SK-MEL-5 (cell line): ENCODE measurements at places on chromosomes 6 and 20. TPM values are rescaled to one million over a fixed set of nuclear protein-coding genes. Genes with fewer than 3 reads are reported as not detected.

ZC3H12D gene
- total RNA-seq = 0.13 TPM in 1 of 2 replicates, not detected in the other

DNA sequence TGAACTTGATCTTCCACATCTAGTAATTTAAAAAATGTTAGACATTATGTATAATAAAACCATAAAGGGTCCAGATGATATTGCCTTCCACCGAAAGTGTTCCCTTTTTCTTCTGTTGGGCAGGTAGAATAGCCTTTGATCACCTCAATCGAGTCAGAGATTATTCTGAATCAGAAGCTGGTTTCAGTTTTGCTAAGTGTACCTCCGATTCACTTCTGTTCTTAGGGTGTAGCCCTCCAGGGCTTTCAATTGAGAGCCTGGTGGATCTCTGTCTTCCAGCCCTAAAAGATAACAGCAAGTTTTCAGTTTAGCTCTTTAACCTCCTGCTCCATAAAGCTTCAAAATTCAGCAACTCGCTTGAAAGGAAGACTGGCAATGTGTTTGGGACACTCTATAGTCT lies 21.1 kb upstream of the AIG1 start:
- no peak for DNase-seq

SMPD2 gene
- 31.4 and 32.7 TPM in 2 replicates for total RNA-seq

- DNase-seq = no peak
Observed at GRCh38 chr6:63787021-63787420, 151.4 kb downstream of the PHF3 start.

DNA sequence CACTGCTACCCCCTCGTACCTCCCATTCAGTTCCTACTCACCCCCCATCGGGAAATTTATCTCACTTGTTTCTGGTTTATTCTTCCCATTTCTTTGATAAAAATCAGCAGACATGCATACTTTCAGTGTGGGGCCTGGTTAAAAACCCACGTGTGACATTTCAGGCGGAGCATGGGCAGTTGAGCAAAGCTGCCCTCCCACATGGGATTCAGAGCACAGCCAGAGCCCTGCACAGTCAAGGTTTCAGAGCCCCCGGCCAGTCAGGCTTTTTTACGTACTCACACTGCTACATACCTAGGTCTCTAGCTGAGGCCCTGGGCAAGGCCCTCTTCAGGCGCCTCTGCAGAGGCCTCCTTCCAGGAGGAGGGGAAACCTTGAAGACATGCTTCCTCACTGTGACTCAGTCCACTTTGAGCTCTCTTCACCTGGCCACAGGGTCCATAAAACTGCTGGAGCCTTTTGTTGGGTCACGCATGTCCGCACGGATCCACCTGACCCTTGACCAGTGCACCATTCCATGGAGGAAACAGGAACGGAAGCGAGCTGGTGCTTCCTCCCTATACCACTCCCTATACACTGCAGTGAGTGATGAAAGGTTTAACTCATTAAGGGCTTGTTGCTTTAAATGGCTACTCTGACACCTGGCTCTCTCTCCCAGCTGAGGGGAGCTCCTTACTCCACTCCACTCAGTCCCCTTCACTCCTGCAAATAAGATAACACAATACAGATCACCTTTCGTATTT lies 713.3 kb downstream of the PRKN start:
- no peak for DNase-seq

ERVFRD-1 gene
- total RNA-seq = 0.24 and 0.63 TPM in 2 replicates

ATP9A gene
- total RNA-seq = 17.2 and 20.3 TPM in 2 replicates

NOX3 gene
- not detected in 2 replicates for total RNA-seq

DLL1 gene
- total RNA-seq = 0.13 and 0.35 TPM in 2 replicates

DNA sequence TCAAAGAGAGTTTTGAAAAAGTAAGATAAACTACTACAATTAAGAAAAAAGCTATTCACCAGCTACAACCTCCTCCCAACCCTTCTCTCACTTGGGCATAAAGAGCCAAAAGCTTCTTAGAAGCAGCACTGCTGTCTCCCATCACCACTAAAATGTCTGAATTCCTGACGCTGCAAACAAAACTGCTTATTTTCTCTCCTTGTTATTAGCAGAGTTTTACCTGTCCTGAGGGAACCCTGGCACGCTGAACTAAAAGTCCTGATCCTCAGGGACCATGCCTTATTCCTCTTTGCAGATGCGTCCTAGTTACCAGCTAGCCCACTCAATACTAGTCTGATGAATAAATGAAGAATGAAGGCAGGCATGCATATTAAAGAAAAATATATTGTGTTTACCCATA lies 1.1 kb downstream of the HACE1 start:
- no peak for DNase-seq

DNA sequence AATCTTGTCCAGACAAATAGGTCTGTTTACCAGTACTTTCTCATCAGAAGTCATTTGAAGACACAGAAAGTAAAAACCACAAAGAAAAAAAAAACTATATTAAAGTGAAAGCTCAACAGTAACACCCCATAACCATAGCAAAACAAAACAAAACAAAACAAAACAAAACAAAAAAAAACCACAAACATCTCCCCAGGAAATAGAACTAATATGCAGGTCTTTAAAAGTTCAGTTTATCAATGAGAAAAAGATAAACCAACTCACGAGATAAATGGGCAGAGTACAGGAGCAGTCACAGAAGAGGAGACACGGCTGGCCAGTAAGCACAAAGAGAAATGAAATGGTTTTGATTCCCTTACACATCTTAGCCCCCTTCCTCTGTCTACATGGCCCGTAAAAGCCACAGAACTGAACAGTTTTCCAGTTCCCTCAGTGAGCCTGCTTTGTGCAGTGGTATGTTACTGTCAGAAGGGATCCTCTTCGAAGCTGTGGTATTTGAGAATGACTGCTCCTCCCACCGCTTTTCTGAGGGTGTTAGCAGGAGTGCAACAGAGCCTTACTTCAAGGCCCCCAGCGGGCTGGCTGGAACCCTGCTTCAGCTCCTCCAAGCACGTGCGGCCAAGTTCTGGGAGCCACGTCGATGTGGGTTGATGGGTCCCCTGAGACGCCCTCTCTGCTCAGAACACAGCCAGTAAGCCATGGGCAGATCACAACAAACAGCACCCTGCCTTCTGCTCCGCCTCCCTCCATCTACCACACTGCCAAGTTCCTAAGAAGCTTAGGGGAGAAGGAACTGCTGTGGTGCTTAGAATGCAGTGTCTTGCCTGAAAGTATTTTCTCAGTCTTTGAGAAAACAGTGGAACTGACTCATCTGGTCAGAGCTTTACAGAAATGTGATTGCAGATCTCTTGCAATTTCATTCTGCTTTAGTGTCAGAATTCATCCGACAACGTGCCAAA lies 14.0 kb downstream of the UST start:
- DNase-seq = peak; percentile 38

GRCh38 chr6:170038251-170038650 lies 252.6 kb downstream of the DLL1 start:
- no peak for DNase-seq

DNA sequence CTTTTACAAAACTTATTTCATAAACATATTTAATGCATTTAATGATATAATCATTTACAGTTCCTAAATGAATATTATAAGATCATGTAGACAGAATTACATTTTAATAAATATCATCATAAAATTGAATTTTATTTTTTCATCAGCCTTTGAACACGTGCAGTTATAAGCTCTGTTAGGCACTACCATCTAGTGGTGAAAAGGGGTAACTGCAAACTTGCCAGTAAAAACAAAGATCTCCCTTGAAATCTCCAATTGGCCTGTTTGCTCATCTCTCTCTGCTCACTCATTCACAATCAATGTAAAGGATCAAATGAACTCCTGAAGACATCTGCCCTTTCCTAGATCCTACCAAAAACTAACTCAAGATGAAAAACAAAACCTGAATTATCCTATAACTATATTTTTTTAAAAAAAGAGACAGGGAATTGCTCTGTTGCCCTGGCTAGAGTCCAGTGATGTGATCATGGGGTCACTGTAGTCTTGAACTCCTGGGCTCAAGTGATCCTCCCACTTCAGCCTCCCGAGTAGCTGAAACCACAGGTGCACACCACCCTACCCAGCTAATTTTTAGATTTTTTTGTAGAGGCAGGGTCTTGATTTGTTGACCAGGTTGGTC lies 31.7 kb downstream of the SAMHD1 start:
- DNase-seq = peak; percentile 77

DNA sequence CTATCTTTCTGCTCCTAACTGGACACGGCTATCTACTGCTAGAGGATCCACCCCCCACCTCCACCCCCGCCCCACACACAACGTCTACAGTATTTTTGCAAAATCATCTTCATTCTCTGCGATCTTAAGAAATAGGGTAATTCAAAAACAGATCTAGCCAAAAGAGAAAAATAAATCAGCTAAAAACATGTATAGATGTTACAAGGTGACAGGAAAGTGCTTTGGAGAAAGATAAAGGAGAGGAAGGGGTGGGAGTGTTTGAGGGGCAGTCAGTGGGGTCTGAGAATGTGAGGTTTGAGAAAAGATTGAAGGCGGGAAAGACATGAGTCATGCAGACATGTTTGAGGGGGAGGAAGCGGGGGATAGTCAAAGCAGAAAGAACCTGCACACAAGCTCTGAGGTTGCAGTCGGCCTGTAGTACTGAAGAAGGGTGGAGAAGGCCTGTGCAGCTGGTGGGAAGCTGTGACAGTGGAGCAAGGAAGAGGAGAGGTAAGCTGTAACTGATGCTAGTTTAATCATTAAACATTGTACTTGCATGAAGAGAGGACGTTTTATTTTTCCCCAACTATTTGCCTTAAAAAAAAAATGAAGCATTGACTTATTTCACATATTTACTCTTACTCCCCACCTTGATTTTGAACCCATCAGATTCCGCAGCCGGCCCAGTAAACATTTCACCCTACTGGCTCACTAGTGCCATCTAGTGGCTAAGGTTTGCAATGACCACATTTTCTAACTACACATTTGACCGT lies 332.6 kb downstream of the ADGRB3 start:
- DNase-seq = peak; percentile 70

GRCh38 chr6:134148566-134148965 lies 96.1 kb upstream of the SLC2A12 start:
- DNase-seq = no peak

GNMT gene
- total RNA-seq = 0.34 TPM in 1 of 2 replicates, not detected in the other

GRCh38 chr6:121550491-121551010 lies 115.1 kb downstream of the GJA1 start:
- no peak for DNase-seq

- no peak for DNase-seq
Observed at GRCh38 chr20:48933017-48933766, 11.7 kb downstream of the ARFGEF2 start.

EEF1A2 gene
- total RNA-seq = 31.7 and 32.6 TPM in 2 replicates

DNA sequence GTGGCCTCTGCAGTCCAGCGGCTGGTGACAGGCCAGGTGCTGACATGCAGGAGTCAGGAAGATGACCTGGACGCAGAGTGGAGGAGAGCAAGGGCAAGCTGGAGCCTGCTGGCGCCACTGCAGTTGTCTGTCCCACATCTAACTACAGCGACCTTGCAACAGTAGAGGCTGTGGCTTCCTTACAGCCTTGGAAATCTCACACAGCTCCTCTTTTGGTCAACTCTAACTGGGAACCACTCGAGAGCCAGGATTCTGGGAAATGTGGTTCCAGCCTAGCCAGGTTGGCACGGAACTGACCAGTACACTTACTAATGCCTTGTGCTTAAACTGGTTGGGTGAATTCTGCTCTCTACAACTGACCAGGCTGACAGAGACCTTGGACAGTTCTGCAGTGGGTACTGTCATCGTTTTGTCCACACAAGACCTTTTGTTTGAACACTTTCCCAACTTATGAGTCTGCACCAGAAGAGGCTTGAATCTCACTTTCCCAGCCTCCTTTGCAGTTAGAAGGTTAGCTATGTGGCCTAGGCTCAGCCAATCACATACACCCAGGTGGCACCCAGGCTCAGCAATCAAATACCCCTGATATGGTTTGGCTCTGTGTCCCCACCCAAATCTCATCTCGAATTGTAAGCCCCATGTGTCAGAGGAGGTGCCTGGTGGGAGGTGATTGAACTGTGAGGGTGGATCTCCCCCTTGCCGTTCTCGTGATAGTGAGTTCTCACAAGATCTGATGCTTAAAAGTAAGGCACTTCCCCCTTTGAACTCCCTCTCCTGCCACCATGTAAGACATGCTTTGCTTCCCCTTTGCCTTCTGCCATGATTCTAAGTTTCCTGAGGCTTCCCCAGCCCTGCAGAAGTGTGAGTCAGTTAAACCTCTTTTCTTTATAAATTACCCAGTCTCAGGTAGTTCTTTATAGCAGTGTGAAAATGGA lies 153.5 kb downstream of the ZMYND8 start:
- no peak for DNase-seq

FAM209B gene
- total RNA-seq = not detected in 2 replicates

- peak; percentile 58 for DNase-seq
Observed at GRCh38 chr20:24993337-24994185, 1.0 kb upstream of the APMAP start.

DNA sequence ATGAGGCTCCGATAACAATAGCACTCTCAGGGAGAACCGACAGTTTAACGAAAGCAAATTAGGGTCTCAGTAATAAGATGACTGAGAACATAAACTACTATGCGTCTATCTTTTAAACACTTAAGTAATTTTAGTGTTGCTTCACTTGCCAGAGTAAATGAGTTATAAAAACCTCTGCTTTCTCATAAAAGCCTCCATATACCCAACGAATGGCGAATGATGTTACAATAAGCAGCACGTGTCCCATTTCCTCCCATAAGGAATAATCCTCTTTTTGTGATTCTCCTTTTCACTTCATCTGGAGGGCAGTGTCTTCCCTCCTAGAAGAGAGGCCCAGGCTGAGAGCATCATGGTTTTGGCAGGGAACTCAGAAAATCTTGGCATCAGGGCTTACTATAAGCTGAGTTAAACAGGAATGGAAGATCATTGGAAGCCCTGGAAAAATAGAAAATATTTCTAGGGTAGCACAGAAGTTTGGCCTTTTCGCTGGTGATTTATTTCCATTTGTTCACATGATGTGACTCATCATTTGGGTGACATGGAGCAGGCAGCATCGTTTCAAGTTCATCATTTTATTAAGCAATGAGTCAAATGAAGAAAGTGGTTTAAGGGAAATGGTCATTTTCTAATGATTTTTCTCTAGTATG lies 255.4 kb downstream of the ATXN1 start:
- no peak for DNase-seq

- DNase-seq = no peak
Observed at GRCh38 chr20:54091120-54091480, 20.7 kb upstream of the BCAS1 start.
